ENCODE measurements at places on chromosomes 7 and 10.

GRCh38 chr10:99224766-99225165 is 10.9 kb downstream of the HPSE2 start:
- DNase-seq: no peak

GRCh38 chr10:37478381-37478780 is 353.0 kb downstream of the ANKRD30A start:
- no peak for DNase-seq

- DNase-seq: no peak
Observed at GRCh38 chr10:33238643-33239042, 95.8 kb downstream of the NRP1 start.

GRCh38 chr10:43261578-43262396 is 5.1 kb downstream of the RASGEF1A start:
- no peak for DNase-seq

DNA sequence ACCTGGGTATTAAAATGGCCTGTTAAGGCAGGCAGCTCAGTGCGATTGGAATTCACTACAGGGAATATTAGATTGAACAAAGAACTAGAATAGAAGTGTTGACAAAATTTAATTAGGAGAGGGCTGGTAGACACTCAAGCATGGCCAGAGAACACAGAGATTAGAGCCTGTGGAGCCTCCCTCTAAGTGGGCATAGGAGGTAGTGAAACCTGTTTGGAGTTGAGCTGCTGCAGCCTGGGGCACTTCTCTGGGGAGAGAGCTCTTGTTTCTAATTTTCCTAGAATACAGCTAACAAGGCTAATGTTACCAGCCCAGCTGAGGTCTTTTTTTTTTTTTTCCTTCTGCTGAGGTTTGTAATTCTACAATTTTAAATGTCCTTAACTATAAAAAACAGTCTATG is 46.4 kb downstream of the TMEM168 start:
- DNase-seq: no peak

DNA sequence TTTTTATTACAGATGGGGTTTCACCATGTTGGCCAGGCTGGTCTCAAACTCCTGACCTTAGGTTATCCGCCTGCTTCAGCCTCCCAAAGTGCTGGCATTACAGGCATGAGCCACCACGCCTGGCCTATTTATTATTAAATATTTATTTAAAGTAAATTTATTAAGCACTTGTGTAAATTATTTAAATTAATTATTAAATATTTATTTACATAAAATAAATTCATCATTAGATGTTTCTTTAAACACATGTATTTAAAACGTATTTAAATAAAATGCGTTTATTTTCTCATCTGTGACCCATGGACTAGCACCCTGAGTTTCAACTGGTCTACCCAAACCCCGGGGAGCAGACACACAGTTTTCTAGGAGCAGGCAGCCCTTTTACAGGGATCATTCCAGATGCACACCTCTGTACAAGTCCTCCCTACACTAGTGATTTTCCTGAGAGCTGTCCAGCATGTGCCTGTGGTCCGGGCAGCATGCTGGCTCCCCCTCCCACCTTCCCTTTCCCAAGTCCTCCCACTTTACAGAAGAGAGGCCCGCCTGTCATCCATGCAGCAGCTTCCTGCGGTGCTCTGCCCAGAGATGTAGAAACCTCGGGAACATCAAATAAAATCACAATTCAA is 89.2 kb upstream of the ATP6V0A4 start:
- no peak for DNase-seq

- no peak for DNase-seq
Observed at GRCh38 chr10:112374724-112375541, 1.0 kb downstream of the ACSL5 start.

- DNase-seq: no peak
Observed at GRCh38 chr10:31926765-31927564, 1.7 kb downstream of the ARHGAP12 start.

DNA sequence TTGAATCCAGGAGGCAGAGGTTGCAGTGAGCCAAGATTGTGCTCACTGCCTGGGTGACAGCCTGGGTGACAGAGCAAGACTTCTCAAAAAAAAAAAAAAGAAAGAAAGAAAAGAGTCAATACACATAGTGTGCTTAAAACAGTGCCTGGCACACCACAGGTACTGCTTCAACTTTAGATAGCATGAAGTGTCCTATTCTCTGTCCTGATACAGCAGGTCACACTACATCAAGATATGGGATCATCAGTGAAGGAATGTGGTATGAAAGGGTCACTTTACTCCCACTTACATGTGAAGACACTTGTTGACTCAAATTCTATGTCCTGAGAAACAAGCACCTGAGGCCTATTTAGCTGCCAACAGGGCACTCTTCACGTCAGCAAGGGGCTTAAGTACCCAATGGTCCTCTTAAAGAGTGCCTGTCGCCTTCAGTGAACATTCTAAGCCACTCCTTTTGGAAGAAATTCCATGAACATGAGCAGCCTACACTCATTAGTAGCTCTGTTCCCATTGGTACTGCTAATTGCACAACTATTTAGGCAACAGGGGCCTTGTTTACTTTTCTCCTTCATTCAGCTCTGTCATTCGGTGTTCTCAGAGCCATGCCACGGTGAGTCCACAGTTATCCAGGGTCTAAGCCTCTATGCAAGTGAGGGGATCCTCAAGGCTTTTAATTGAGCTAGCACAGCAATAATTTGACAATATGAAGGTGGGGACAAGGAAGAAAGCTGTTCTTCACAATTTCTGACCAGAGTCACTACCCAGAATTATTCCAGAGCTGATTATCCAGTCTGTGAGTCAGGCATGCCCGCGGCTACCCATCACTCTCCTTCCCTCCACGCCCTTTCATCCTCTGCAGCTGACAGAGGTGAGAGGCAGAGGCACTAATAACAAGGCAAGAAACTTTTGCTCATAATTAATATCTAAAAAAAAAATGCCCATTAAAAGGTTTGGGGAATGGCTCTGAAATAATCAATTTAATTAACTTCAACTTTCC is 56.6 kb upstream of the PTN start:
- DNase-seq: no peak

DNA sequence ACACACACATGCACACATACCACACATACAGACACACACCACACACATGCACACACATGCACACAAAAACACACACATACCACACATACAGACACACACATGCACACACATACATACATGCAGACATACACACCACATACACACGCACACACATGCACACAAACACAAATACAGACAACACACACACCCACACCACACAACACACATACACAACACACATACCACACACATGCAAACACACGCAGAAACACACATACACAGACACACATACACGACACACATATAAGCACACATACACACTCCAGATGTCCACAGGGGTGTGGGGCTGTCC is 60.1 kb upstream of the PPP2R2D start:
- no peak for DNase-seq

DNA sequence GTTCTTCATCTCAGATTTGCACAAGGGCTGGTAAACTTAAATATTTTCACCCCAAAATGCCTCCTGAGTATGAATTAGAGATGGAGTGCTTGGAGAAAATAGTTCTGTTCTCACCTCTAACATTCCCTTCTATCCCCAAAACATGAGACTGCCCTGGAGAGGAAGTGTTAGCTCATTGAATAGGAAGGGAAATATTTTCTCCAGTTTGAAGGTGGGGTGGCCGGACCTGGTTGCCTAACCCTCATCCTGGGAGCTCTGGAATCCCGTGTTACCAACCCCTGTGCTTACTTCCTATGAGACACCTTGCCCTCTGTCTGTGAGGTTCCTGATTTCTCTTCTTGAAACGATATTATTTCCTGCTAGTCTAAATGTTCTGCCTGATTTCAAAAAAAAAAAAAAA is 779 bp downstream of the IFIT2 start:
- no peak for DNase-seq

- no peak for DNase-seq
Observed at GRCh38 chr10:120783867-120784266, 67.3 kb upstream of the WDR11 start.

GRCh38 chr7:91491868-91492267 is 227.6 kb downstream of the FZD1 start:
- DNase-seq: no peak

- no peak for DNase-seq
Observed at GRCh38 chr7:54946764-54947163, 72.1 kb upstream of the EGFR start.

DNA sequence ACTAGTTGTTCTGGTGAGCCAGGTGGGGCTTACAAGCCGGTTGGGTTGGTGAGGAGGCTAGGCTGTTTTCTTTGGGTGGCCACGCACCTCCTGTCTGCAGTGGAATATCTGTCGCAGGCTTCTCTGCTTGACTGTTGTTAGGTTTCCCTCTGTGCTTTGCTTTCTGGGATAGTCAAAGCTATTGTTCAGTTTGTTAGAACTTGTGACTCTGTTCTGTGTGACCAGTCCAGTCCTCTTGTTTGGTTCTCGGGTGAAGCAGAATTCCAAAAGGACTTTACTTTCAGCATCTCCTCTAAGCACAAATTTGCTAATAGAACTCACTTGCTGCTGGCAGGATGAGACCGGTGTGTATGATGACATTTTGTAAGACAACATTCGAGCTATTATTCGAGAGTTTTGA is 105.3 kb downstream of the CREB5 start:
- DNase-seq: no peak

Measured in GM12878 (cell line).